ENCODE measurements at places on chromosomes 6 and 20.

- DNase-seq, result no peak
Observed at GRCh38 chr6:49464691-49465090, 1.5 kb downstream of the CENPQ start.

DNA sequence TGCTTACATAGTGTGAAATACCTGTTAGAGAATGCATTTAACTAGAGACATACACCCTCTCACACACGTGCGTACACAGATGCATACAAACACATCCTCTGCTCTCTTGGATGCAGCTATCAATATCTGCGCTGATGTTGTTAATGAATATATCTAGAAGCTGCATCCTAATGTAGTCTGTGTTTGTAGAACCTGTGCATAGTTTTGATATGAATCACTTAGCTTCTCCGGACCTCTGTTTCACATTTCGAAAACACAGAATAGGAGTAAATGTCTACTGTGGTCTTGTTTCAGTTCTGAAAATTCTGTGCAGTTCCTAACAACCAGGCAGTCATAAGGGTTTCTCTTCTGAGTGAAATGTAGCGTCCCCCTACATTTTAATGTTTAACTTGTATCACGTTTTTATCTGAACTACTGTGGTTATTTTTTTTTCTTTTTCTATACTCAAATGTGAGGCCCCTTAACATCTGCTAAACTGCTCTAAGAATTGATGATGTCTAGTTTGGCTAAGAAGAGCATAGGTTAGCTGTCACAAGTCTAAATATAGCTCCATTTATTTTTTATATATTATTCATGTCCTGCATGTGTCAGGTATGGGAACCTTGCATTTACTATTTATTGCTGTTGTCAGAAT, 254.5 kb downstream of the TMEM242 start:
- DNase-seq, result no peak

DNA sequence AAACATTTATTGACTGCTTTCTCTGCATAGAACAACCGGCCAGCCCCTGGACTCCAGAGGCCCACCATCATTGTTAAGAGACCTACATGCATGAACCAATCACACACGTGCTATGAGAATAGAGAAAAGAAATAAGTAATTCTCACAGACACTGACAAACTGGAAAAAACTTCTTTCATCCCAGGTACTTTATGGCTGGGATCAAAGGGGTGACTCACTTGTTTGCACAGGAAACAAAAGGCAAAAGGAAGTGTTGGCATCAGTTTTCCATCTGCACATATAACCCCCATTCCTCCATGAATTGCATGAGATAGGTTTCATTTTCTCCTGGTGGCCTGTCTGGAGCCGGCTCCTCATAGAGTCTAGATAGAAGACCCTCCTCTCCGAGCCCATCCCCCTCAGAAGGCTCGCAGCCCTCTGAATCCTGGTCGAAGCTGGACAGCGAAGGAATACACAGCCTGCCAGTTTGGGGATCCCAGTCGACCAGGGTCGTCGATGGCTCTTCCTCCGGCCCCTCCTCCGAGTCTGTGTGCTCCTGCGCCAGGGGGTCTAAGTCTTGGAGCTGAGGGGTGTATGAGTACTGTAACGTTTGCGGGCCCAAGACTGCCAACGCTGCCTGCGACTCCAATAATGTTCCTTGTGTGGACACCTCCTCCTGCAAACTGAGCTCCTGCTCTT, 43.3 kb downstream of the IL20RA start:
- DNase-seq, result no peak

GRCh38 chr6:96610019-96610418, 47.1 kb downstream of the FHL5 start:
- no peak for DNase-seq

- DNase-seq, result no peak
Observed at GRCh38 chr6:169087443-169088041, 166.1 kb downstream of the THBS2 start.

Measured in omental fat pad (tissue), 4 donors.